Ovary (tissue), 10 donors: ENCODE measurements at places on chromosomes 3 and 15. TPM values are rescaled to one million over a fixed set of nuclear protein-coding genes. Genes with fewer than 3 reads are reported as not detected.
A peak's percentile ranks its signal among the peaks of the same experiment; 100 is the strongest.

- H3K27ac ChIP-seq = no peak overlapping the region
- H3K4me1 ChIP-seq = no peaks in the 10 kb centered on the region
- H3K4me3 ChIP-seq = no peak overlapping the region
These were observed 41.1 kb upstream of the TMCO5A start for GRCh38 chr15:37893309-37893708.

Gene MEGF11
- total RNA-seq = 0.40 TPM

DNA sequence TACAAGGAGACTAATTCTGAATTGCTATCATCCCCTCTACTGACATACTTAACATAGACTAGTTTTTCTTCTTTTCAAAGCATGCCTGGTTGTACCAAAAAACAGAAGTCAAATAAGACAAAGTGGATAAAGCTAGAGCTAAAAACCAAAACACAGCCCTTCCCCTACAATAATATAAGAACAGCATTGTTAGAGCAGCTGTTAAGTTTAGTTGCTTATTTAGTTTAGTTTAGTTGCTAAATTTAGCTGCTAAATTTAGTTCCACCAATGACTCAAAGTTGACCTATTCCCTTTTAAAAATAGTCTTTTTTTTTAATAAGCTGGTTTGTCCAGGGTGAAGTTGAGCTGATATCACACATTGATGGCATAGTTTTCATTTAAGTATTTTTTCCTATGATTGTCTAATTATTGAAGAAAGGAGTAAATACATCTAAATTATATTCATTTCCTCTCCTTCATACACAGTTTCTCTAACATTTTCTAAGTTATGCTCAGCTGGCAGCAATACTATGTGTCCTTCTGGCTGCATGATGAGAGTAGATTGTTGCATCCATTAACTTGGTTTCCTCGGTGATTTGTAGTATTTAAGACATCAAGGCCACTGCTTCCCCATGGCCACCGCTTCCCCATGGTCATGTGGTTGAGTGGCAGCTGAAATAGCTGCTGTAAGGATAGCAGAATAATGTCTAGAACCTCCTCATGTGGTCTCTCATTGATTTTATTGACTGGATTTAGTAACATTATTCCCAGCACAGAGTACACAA lies 718.6 kb upstream of the NECTIN3 start:
- H3K27ac ChIP-seq = no peak overlapping the region
- H3K27me3 ChIP-seq = no peaks in the 10 kb centered on the region
- DNase-seq = no peak

- H3K27ac ChIP-seq = no peak overlapping the region
- no peaks in the 10 kb centered on the region for H3K36me3 ChIP-seq
- no peak for DNase-seq
These were observed 50.0 kb downstream of the DNAJB8 start for GRCh38 chr3:128416578-128417211.

Gene CCR1
- total RNA-seq = 2.7 TPM

GRCh38 chr3:150005243-150006112 lies 34.8 kb upstream of the PFN2 start:
- DNase-seq = no peak
- no peak overlapping the region for H3K27ac ChIP-seq
- H3K36me3 ChIP-seq = no peaks in the 10 kb centered on the region
- no peaks in the 10 kb centered on the region for H3K4me1 ChIP-seq
- no peaks in the 10 kb centered on the region for H3K27me3 ChIP-seq

GRCh38 chr15:53197426-53197839 lies 407.3 kb upstream of the ONECUT1 start:
- H3K36me3 ChIP-seq = no peaks in the 10 kb centered on the region
- no peaks in the 10 kb centered on the region for H3K4me1 ChIP-seq
- H3K27me3 ChIP-seq = no peaks in the 10 kb centered on the region
- DNase-seq = no peak
- no peak overlapping the region for H3K27ac ChIP-seq

DNA sequence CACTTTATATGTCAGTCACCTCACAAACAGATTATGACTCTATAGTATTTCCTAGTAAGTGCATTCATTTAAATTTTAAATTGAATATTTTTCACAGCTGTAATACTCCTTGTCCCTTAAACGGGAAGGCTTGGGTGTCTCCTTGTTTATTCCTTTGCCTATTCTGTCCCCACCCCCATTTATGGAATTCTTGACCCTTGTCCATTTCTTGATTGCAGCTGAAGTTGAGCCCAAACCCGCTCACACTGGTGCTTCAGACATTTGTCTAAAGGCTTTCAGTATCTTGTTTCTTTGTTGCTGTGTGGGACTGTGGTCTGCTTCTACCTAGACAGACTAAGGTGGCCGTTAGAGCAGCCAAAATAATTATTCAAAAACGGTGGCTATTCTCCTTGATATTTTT lies 449.7 kb downstream of the FOXP1 start:
- no peaks in the 10 kb centered on the region for H3K27me3 ChIP-seq
- no peak for DNase-seq
- H3K36me3 ChIP-seq = no peaks in the 10 kb centered on the region
- no peak overlapping the region for H3K27ac ChIP-seq
- peaks cover 19% of the 10 kb centered on the region for H3K4me1 ChIP-seq

- peak overlapping the region; percentile 63 for H3K27ac ChIP-seq
- no peaks in the 10 kb centered on the region for H3K27me3 ChIP-seq
- peaks cover 10% of the 10 kb centered on the region for H3K4me1 ChIP-seq
- peak; percentile 42 for DNase-seq
- peak overlapping the region; percentile 3 for H3K4me3 ChIP-seq
These were observed 2.8 kb downstream of the SQOR start for GRCh38 chr15:45637552-45638033.

DNA sequence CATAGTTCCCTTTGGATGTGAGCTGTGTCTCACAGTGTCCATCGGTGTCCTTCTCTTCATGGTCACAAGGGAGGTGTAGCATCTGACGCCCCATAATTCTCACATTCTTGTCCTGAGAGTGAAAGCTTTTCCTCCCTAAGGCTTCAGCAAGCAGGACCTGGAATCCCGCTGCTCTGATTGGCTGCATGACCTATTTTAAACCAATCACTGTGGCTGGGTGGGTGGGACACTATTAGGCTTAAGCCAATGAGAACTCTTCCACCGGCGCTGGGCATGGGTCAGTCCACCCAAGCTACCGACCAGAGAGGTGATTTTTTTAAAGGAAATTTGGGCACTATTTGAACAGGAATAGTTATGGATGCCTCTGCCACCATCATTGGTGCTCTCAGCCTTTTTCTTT lies 385.9 kb downstream of the MFSD1 start:
- no peak for DNase-seq
- no peaks in the 10 kb centered on the region for H3K4me1 ChIP-seq
- no peaks in the 10 kb centered on the region for H3K36me3 ChIP-seq
- H3K4me3 ChIP-seq = no peak overlapping the region

DNA sequence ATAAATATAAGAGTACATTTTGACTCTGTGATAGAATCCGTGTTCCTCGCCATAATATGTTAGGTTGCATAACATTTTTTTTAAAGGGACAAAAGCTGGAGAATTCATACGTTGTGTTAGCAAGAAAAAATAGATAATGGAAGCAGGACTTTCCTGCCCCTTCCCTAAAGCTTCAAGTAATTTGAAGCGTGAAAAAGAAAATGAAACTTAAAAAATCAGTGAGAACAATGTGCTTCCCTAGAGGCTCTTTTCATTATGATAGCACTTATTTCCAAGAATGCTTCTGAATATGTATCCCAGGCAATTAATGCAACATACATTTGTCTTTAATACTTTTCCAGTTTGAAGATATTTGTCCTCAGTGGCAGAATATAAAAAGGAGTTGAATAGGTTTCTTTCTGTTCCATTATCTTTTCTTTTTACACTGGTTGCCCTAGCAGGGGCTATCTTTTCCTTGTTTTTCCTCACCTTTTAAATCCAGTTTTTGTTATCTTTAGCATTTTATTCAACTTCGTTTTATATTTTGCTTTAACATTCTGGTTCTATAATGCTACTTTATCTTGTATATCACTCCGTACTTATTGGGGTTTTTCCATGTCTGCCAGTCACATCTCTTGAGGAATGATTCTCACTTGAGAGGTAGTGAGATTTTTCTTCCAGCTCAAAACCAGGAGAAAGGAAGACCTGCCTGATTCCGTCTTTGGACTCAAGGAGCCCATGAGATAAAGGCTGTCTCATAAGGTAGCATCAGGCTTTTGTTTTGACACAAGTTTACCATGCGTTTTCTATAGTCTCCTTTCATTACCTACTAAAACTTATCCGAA lies 113.8 kb downstream of the MBNL1 start:
- no peaks in the 10 kb centered on the region for H3K36me3 ChIP-seq
- no peak overlapping the region for H3K27ac ChIP-seq
- no peaks in the 10 kb centered on the region for H3K27me3 ChIP-seq
- H3K4me1 ChIP-seq = peaks cover 4% of the 10 kb centered on the region
- peak overlapping the region; percentile 30 for H3K4me3 ChIP-seq

GRCh38 chr3:141044695-141045641 lies 6.2 kb upstream of the SPSB4 start:
- H3K27ac ChIP-seq = no peak overlapping the region
- no peak overlapping the region for H3K4me3 ChIP-seq
- no peak for DNase-seq
- H3K27me3 ChIP-seq = no peaks in the 10 kb centered on the region

Gene LEKR1
- total RNA-seq = 7.8 TPM

Gene ZBBX
- total RNA-seq = 0.95 TPM

DNA sequence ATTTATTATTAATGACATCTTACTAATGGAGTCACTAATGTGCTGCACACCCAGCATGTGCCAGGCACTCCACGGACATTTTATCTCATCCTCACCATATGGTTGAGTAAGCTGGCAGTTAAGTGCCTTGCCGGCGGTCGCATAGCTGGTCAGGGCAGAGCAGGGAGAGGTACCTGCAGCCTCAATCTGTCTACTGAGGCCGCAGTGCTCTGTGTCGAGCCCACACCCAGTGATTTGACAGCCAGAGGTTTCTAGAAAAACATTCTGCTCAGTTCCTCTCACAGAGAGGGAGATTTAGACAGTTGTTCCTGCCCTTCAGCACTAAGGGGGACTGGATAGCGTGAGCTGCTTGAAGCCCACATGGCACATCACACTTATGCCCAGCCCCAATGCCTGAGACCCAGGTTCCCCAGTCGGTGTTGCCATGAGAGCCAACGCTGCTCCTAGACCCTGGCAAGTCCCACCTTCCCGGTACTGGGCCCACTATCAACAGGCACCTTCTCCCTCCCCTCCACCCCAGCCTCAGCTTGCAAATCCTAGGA lies 2.6 kb downstream of the LIPC start:
- H3K36me3 ChIP-seq = no peaks in the 10 kb centered on the region
- DNase-seq = no peak
- no peaks in the 10 kb centered on the region for H3K4me1 ChIP-seq
- H3K27me3 ChIP-seq = no peaks in the 10 kb centered on the region
- H3K27ac ChIP-seq = no peak overlapping the region
- H3K4me3 ChIP-seq = no peak overlapping the region

- H3K27me3 ChIP-seq = no peaks in the 10 kb centered on the region
- H3K27ac ChIP-seq = no peak overlapping the region
- H3K36me3 ChIP-seq = no peaks in the 10 kb centered on the region
- peak; percentile 77 for DNase-seq
- H3K4me1 ChIP-seq = peaks cover 2% of the 10 kb centered on the region
- no peak overlapping the region for H3K4me3 ChIP-seq
These were observed 1.4 kb downstream of the KBTBD13 start for GRCh38 chr15:65077981-65078352.

DNA sequence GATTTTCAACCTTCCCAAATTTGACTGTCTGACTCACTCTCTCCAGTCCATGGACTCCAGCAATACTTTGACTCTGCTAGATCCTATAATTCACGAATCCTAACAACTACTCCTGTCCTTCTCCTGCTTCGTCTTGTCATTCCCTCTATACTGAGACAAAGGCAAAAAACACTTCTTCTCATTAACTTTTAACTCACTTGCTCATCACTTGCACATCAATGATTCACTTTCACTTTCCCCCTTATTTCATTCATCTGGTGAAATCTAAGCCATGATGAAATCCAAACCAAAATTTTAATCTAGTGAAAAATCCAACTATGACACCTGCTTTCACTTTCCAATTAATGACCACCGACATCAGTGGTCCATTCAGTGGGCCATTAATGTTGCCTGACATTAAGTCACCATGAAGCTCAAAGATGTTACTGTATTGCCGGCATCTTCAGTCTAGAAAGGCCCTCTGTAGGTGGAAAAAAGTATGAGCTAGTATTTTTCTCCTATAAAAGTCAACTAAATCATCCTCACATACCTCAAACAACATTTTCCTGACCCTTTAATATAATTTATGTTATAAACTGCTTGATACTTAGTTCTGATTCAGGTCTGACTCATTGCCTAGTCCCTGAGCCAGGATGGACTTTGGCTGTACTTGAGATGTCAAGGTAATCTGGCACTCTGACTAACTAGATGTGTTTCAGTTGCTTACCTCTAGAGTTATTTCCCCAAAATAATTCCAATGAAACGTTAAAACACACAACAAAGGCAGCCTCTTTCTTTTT lies 158.6 kb downstream of the CNTN6 start:
- H3K4me3 ChIP-seq = no peak overlapping the region
- no peak overlapping the region for H3K27ac ChIP-seq
- DNase-seq = no peak
- H3K27me3 ChIP-seq = no peaks in the 10 kb centered on the region
- H3K4me1 ChIP-seq = no peaks in the 10 kb centered on the region

GRCh38 chr3:24020036-24020691 lies 75.1 kb downstream of the NR1D2 start:
- DNase-seq = no peak
- no peaks in the 10 kb centered on the region for H3K36me3 ChIP-seq
- H3K4me1 ChIP-seq = peaks cover 2% of the 10 kb centered on the region

Gene CDCP1
- total RNA-seq = 1.7 TPM

Gene ZNF774
- total RNA-seq = 3.8 TPM

GRCh38 chr15:58992181-58992580 lies 4.7 kb downstream of the RNF111 start:
- H3K4me3 ChIP-seq = no peak overlapping the region
- no peaks in the 10 kb centered on the region for H3K4me1 ChIP-seq
- no peaks in the 10 kb centered on the region for H3K36me3 ChIP-seq
- H3K27me3 ChIP-seq = no peaks in the 10 kb centered on the region
- H3K27ac ChIP-seq = no peak overlapping the region

Gene PLS1
- total RNA-seq = 0.61 TPM

Gene GATM
- total RNA-seq = 43.6 TPM

Gene HAUS2
- total RNA-seq = 21.2 TPM

Gene GOLGA8J
- total RNA-seq = not detected

DNA sequence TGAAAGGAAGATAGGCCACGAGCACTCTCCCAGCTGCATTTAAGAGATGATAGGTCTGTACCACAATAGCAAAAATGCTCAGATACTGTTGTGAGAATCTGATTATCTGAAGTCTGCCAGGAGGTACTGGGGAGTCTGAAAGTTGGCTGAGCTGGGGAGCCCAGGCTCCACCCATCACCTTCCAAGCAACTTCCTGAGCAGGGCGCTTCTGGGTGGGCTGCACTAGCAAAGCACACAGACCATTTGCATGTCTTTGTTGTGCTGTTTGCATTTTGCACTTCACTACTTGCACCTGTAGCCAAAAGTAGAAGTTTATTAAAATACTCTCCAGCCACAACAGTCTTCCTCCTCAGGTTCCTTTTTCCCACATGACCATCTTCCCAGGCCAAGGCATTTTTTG lies 133.2 kb downstream of the ALDH1A2 start:
- no peaks in the 10 kb centered on the region for H3K4me1 ChIP-seq
- no peak for DNase-seq
- H3K27ac ChIP-seq = no peak overlapping the region
- H3K36me3 ChIP-seq = no peaks in the 10 kb centered on the region
- no peak overlapping the region for H3K4me3 ChIP-seq
- no peaks in the 10 kb centered on the region for H3K27me3 ChIP-seq
